ENCODE measurements at places on chromosomes 13 and 19.

DNA sequence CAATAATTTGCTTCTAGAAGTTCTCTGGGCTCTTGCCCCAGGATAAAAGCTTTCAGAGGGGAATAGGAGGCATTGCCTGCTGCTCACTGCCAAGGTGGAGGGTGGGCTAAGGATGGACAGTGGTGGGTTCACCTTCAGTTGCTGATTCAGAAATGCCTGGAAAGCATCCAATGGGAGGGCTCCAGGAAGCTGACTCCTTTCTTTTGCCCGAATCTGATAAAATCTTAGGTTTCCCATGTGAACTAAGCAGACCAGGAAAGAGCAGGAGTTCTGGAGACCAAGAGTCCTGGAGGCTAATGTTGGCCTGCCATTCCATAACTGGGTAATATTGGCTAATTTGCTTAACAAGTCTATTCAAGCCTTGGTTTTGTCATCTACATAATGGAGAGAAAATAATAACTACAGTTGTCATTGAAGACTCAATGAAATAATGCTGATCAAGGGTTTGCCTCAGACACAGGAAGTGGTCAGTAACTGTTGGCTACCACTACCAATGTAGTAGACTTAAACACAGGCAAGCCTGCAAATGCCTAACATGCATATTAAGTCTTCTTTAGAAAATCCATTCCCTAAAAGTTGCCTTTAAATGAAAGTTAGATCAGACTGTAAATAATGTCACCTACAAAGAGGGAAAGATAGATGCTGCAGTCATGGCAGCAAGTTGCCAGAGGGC, 528.4 kb upstream of the NBEA start:
- DNase-seq, result no peak

DNA sequence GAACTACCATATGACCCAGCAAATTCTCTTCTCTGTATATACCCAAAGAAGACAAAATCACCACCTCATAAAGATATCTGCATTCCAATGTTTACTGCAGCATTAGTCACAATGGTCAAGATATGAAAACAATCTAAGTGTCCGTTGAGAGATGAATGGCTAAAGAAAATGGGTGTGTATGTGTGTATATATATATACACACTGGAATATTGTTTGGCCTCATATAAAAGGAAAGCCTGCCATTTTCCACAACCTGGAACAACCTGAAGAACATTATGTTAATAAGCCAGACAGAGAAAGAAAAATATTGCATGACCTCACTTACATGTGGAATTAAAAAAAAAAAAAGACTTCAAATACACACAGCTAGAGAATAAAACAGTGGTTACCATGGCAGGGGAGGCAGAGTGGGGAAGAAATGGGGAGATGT, 29.5 kb upstream of the RBM26 start:
- no peak for DNase-seq

DNA sequence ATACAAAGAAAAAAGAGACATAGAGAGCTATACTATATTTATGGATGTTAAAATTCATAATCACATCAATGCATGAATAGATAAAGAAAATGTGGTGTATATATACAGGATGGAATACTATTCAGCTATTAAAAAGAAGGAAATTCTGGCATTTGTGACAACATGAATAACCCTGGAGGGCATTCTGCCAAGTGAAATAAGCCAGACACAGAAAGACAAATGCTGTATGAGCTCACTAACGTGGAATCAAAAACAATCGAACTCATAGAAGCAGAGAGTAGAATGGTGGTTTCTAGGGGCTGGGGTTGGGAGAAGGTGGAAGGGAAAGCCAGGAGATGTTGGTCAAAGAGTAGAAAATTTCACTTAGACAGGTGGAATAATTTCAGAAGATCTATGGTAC, 24.0 kb downstream of the UTP14C start:
- no peak for DNase-seq

GRCh38 chr13:75717525-75717924, 81.4 kb downstream of the LMO7 start:
- no peak for DNase-seq

All from WERI-Rb-1 (cell line).